Endodermal cell (in vitro differentiated cells): ENCODE measurements at places on chromosomes 13 and 19. TPM values are rescaled to one million over a fixed set of nuclear protein-coding genes. Genes with fewer than 3 reads are reported as not detected.
A peak's percentile ranks its signal among the peaks of the same experiment; 100 is the strongest.

DNA sequence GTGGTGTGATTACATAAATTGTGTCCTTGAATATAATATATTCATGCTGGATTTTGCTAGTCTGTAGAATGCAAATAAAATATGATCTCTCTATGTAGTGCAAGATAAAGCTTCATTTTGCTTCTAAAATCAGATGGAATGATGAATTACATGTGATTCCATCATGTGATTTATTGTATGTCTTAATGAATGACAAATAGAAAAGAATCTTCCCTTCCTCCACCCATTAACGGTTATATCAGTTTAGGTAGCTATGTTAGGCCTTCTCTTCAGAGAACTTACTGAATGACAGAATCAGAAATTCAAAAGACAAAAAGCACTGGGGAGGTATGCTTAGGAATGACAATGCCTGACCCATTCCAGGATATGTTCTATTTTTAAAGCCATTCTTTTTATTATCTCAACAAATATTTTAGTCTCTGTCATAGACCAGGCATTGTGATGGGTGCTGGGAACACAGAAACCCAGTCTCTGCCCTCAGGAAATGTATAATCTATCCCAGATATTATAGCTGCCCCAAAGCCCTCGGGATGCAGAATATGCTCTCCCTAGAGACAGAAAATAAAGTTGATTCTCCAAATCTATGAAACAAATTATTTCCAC lies 90.6 kb downstream of the TEX26 start:
- no peak for DNase-seq
- no peak overlapping the region for H3K27ac ChIP-seq
- H3K36me3 ChIP-seq: no peaks in the 10 kb centered on the region
- H3K4me1 ChIP-seq: no peaks in the 10 kb centered on the region
- no peaks in the 10 kb centered on the region for H3K27me3 ChIP-seq

DNA sequence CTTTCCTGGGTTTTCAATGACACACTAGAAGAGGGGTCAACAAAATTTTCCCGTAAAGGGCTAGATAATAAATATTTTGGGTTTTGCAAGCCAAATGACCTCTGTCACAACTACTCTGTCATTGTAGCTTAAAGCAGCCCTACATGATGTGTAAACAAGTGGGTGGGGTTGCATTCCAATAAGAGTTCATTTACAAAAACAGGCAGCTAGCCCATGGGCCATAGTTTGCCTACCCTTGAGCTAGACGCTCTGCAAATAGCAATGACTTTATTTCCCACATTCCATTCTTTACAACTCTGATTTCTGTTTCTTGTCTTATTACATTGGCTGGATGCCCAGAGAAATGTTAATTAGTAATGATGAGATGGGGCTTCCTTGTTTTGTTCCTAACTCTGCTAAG lies 76.0 kb downstream of the ZNF557 start:
- no peak for DNase-seq
- H3K27me3 ChIP-seq: no peaks in the 10 kb centered on the region
- H3K36me3 ChIP-seq: peaks cover 11% of the 10 kb centered on the region
- H3K27ac ChIP-seq: no peak overlapping the region
- H3K4me1 ChIP-seq: no peaks in the 10 kb centered on the region
- no peak overlapping the region for H3K4me3 ChIP-seq

Gene ZNF578
- 5.4 to 11.8 TPM (median 9.8 TPM) in 3 replicates for total RNA-seq

Gene ZNF626
- 24.5 to 40.5 TPM (median 36.4 TPM) in 3 replicates for total RNA-seq

GRCh38 chr13:48862572-48862971 lies 113.1 kb upstream of the FNDC3A start:
- H3K27ac ChIP-seq: no peak overlapping the region
- DNase-seq: no peak
- no peaks in the 10 kb centered on the region for H3K36me3 ChIP-seq
- H3K4me1 ChIP-seq: no peaks in the 10 kb centered on the region
- H3K4me3 ChIP-seq: no peak overlapping the region

DNA sequence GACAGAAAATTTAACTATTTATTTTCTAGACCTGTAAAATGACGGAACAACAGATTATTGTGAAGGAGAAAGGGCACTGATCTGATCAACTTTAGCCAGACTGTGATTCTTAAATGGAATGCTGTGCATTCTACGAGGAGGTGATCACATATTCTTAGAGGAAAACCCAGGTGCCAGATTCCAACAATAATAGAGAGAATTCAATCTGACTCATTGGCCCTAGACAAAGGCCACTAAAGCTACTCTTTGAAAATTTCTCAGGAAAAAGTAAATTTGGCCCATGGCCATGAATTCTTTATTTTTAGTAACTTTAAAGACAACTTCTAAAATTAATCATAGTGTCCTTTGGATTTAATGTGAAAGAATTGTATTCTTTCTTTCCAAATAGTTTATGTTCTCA lies 58.6 kb upstream of the POSTN start:
- no peak for DNase-seq
- no peak overlapping the region for H3K27ac ChIP-seq
- no peak overlapping the region for H3K4me3 ChIP-seq
- H3K36me3 ChIP-seq: no peaks in the 10 kb centered on the region
- no peaks in the 10 kb centered on the region for H3K4me1 ChIP-seq

GRCh38 chr13:113195360-113195759 lies 13.1 kb downstream of the PCID2 start:
- DNase-seq: no peak

DNA sequence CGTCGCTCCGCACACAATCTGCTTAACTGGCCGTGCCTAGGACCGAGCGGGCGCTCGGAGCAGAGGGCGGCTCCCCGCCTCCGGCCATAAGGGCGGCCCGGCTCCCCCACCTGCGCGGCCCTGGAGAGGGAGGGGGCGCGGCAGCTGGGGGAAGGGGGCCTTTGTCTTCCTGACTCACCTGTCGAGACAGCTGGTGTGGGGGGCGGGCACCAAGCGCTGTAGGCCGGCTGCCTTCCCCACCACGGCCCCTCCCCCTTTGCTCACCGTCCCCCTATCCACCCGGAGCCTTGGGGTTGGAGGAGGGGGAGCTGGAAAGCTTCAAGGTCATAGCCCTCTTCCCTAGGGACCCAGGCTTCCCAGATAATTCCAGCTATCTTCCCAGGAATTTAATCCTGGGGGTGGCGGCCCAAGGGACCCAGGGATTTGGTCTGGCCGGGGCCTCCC lies 1.2 kb downstream of the VASP start:
- peaks cover 5% of the 10 kb centered on the region for H3K4me1 ChIP-seq
- H3K27ac ChIP-seq: peak overlapping the region; percentile 32
- peak overlapping the region; percentile 99 for H3K4me3 ChIP-seq
- H3K27me3 ChIP-seq: no peaks in the 10 kb centered on the region
- H3K36me3 ChIP-seq: peaks cover 28% of the 10 kb centered on the region

- no peak for DNase-seq
- H3K27ac ChIP-seq: no peak overlapping the region
- H3K36me3 ChIP-seq: no peaks in the 10 kb centered on the region
- H3K4me1 ChIP-seq: no peaks in the 10 kb centered on the region
- no peak overlapping the region for H3K4me3 ChIP-seq
Observed at GRCh38 chr19:3719868-3720267, 11.7 kb downstream of the TJP3 start.

Gene REEP6
- 41.6 and 49.4 TPM in 2 replicates for total RNA-seq
